ENCODE measurements at places on chromosomes 6 and 20.

DNA sequence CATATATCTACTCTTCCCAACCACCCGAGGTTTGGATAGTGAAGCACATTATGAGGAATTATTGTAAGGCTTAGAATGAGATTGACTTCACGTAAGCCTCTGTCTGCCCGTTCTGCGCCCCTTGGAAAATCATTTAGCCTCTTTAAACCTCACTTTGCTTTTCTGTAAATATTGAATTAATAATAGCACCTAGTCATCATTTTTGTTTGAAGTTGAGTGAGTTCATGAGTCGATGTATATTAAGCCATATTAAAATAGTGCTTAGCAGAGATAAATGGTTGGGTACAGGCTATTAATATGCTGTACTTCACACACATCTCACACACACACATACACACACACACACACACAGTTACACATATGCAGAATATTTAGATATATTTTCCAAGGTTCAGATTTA, 344.8 kb upstream of the EYS start:
- DNase-seq, result no peak

DNA sequence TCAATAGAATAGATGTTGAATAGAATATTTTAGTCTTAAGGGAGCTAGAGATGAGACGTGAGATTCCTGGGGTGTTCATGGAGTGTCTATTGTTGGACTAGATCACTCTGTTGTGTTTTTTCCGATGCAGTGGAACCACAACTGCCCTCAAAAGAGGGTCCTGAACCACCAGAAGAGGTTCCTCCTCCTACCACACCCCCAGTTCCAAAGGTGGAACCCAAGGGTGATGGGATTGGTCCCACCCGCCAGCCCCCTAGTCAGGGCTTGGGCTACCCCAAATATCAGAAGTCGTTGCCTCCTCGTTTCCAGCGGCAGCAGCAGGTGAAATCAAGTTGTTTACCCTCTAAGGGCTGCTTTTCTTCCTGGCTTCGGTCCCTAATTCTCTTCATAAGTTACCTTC, 8.5 kb downstream of the PRRC2A start:
- no peak for DNase-seq

- DNase-seq, result no peak
Measured at GRCh38 chr20:15794409-15794808, 778.8 kb downstream of the KIF16B start.

DNA sequence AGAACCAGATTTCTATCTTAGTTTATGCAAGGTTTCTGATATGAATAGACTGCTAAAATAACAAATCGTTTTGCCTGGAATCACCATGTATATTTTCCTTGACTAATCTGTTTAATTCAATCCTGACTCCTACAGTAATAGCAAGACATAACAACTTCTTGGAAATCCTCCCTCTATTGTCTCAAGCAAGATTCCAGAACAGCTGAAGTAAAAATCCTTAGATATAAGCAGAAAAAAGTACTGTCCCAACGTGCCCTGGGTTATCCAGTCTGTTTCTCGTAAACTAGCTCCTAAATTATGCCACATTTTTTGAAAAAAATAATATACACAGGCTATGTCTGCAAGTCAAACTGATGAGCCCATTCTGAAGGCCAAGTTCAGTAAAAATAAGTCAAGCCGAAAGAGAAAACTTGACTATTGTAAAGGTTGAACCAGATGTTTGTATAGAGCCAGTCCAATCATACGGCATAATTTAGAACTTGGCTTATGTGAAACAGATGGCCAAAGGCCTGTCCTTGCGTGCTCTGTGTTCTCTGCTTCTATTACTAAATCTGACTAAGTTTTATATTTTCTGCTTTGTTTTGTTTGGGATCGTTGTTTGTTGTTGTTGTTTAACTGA, 341.6 kb upstream of the NRSN1 start:
- DNase-seq, result no peak

DNA sequence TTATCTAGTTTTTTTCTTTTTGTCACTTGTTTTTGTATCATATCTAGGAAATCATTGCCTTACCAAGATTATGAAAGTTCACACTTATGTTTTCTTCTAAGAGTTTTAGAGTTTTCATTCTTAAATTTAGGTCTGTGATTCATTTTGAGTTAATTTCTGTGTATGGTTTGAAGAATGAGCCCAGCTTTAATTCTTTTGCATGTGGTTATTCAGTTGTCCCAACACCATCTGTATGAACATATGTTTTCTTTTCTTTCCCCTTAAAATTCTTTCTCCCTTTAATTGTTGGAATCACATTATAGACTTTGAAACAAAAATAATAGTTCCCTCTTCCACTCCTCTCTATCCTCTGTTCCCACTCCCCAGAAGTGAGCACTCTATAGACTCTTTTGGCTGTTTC, 85.4 kb downstream of the SLX4IP start:
- DNase-seq, result no peak

- no peak for DNase-seq
Measured at GRCh38 chr6:155412335-155412734, 43.3 kb downstream of the NOX3 start.

DNA sequence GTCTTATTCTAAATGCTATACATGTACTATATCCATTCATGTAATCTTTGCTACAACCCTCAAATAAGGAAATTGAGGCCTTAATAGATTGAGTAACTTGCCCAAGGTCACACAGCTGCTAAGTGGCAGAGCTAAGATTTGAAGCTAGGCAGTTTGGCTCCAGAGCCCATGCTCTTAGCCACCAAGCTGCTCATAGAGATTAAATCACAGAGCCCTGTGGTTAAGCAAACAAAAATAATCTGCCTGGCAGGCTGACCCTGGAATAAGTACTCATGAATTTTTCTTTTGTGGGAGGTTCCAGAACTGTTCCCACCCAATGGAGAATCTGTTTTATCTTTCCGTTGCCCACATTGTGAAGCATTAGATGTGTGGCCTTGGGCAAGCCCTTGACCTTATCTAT, 7.4 kb downstream of the AAR2 start:
- DNase-seq, result no peak

GRCh38 chr6:150915131-150915879, 49.8 kb downstream of the MTHFD1L start:
- no peak for DNase-seq

DNA sequence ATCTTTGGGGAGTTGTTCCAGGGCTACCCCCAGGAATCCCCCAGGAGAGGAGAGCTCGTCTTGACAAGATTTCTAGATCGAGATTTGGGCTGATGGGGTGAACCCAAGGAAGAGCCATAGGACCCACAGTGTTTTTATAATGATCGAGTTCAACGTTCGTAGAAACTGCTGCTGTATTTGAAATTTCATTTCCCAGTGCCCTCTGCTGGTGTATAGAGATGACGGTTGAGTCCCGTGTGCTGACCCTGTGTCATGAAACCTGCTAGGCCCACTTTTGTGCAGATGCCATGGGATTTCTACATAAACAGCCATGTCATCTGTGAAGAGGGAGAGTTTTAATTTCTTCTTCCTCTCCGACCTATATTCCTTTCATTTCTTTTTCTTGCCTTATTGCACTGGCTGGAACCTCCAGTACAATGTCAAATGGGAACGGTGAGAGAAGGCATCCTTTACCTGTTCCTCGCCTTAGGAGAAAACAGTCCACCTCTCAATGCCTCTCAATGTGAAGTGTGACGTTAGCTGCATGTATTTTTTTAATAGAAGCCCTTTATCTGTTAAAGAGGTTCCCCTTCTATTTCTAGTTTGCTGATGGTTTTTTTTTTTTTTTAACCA, 28.6 kb upstream of the NTSR1 start:
- DNase-seq, result no peak

DNA sequence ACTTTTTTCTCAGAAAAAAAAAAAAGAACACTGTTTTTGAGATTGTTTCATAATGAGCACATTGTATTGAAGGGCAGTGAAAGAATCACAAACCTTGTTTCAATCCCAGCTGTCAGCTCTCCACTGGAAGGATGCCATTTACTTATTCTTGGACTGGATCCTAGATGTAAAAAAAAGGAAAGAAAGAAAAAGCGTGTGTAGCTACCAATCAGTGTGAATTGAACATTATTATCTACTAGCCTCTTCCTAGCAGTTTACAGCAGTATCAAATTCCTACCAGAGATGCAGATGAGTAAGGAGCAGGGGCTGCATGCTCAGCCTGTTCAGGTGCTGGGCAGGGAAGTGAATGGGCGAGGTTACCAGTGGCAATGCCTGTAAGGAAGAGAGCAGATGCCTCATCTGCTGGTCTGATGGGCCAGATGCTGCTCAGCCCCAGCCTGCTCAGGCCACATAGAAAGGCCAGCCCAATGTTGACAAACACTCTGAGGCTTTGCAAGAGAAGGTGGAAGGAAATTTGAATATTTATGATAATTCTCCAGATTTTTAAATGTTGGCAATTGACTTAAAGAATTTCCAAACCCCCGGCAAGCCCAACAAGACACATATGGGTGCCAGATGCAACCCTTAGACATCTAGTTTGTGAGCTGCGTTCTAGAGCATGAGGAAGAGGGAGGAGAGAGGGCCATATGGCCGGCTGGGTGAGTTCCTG, 189.5 kb downstream of the IBTK start:
- DNase-seq, result no peak

DNA sequence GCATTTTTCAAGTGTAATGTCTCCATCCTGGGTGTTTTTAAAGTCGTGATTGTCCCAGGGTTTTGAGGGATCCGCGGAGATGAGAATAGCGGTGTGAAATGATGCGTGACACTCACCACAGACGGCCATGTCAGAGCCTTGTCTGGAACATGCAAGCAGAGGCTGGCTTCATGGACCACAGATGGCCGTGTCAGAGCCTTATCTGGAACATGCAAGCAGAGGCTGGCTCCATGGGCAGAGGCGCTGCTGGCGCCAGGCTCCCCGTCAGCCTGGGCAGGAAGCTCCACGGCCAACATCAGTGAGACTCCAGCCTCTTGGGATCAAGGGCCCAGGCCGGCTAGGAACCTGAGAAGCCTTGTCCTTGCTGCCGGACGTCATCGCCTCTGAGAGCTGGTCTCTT, 7.7 kb upstream of the MRGBP start:
- DNase-seq, result no peak

DNA sequence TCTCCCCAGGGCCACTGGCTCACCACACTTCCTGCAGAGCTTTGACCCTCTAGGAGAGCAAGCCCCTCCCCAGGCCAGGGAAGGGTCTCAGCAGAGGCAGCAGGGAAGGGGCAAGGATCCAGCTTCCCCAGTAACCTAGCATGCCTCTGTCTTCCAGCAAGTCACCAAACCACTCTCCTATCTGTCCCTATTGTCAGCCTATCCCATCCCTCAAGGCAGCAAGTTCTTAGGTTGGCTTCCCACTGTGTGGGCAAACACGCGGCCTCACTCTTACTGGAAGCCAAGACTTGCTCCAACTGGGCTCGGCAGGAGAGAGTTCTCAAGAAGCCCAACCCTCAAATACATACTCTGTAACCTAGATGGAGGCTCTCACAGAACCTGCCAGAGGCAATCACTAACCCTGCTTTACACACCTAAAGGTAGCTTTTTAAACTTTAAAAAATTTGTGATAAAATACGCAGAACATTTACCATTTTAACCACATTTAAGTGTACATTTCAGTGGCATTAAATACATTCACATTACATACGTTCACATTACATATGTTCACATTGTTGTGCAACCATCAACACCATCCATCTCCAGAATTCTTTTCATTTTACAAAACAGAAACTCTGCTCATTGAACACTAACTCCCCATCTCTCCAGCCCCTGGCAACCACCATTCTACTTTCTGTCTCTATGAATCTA, 58.5 kb downstream of the MRPL14 start:
- DNase-seq, result no peak

DNA sequence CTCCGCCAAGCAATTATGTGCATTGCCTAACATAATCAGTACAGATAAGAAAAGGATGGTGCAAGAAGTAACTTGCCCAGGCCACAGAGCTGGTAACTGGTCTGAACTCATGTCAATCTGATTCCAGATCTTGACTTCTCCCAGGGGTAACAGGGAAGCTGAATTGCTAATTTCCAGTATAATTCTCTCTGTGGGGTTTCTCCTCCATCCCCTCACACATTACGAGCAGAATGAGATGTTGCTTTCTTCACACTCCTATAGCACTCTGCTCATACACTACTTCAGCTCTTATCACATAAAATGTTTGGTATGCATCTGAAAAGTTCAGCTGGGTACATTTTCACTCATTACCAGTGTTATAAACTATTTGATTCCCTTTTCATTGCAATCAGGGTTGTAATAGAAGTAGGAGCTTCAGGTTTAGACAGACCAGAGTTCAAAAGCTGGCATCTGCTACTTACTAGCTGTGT, 24.0 kb upstream of the LRRC1 start:
- DNase-seq, result no peak

GRCh38 chr20:45183084-45183483, 8.4 kb downstream of the PI3 start:
- DNase-seq, result no peak

GRCh38 chr20:373171-373890, 7.2 kb upstream of the TRIB3 start:
- no peak for DNase-seq

- no peak for DNase-seq
Measured at GRCh38 chr6:41077536-41077935, 4.8 kb downstream of the NFYA start.

- no peak for DNase-seq
Measured at GRCh38 chr20:12237772-12238171, 320.1 kb downstream of the BTBD3 start.

DNA sequence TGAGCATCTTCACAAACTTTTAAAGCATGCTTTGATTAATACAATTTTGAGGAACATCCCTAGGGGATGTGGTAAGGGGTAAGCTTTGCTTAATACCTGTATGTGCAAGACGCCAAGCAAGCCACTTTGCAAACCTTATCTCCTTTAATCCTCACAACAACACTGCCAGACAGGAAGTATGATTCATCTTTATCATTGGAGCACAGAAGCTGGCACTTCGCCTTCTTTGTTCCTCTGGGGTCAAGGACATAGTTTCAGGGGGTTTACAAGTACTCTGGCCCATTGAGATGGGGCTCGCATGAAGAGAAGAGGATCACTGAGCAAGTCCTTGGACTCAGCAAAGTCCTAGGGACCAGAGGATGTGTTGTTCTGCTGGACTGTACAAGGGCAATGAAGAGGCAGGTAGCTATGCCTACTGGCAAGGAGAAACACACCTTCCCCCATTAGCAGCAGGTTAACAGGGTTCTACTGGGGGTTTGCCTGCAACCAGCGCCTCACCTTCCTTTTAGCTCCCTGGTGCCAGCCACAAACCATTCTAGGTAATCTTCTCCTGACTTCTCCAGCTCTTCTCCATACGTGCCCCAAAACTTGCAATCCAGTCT, 8.8 kb downstream of the TMEM244 start:
- no peak for DNase-seq

Measured in GM06990 (cell line).